Stimulated activated naive B cell treated with anti-CD40 and anti-IgM and Interleukin-4, amounts not matched to agents 10 μg/mL and 1 μg/mL and 100 μg/mL, for 72 hours (primary cell): ENCODE measurements at places on chromosomes 7 and 10.

DNA sequence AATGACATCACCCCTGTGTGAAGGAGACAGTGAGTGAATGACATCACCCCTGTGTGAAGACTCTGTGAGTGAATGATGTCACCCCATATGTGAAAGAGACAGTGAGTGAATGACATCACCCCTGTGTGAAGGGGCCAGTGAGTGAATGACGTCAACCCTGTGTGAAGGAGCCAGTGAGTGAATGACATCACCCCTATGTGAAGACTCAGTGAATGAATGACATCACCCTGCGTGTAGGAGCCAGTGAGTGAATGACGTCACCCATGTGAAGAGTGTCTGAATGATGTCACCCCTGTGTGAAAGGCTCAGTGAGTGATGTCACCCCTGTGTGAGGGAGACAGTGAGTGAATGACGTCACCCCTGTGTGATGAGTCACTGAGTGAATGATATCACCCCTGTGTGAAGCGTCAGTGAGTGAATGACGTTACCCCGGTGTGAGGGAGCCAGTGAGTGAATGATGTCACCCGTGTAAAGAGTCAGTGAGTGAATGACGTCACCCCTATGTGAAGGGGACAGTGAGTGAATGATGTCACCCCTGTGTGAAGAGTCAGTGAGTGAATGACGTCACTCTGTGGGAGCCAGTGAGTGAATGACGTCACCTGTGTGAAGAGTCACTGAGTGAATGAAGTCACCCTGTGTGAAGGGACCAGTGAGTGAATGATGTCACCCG is 478.1 kb downstream of the PTPRN2 start:
- no peak for DNase-seq

- DNase-seq, result no peak
These were observed 17.7 kb upstream of the NKX6-2 start for GRCh38 chr10:132803416-132804210.

- DNase-seq, result no peak
These were observed 9.0 kb downstream of the ELMO1 start for GRCh38 chr7:37439653-37440026.

DNA sequence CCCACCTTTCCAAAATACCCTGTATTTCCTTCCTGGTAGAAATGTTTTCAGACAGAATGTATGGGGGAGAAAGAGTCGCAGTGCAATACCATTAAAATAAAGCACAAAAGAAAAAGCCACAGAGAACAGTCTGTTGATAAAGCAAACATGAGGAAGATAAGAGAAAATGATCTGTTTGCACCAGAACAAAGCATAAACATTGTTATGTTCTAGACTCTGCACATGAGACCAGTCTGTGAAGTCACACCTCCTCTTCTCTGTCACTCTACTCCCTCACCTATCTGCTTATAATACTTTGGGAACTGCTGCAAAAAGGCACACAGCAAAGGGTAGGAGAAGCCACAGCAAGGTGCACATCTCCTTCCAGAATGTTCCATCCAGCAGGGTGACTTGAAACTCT is 67.2 kb upstream of the LRGUK start:
- DNase-seq, result no peak

- no peak for DNase-seq
These were observed 245.5 kb upstream of the TCERG1L start for GRCh38 chr10:131556897-131557495.

DNA sequence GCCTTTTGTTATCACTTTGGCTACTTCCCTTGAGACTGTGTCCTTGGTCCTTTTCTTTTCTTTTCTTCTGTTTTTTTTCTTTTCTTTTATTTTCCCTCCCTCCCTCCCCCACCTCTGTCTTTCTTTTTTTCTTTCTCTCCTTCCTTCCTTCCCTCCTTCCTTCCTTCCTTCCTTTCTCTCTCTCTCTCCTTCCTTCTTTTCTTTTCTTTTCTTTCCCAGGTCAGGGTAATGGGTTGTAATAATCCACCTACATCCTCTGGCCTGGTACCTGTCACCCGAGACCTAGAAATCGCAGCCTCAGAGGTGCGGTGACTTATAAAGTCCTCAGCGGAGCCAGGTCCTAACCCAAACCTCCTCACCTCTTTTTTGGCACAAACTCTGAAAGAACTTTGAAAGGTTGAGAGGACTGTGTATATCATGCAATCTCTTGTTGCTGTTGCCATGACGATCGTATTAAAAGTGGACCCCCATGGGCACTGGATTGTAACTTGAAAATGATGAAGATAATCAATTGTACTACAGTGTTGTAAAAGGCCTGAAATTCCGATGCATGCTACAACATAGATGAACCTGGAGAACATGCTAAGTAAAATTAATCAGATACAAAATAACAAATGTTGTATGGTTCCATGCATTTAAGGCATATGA is 140.7 kb upstream of the AGK start:
- no peak for DNase-seq

- no peak for DNase-seq
These were observed 225.7 kb upstream of the AOAH start for GRCh38 chr7:36949711-36950600.

GRCh38 chr10:77441353-77442166 is 196.0 kb downstream of the KCNMA1 start:
- DNase-seq, result no peak

GRCh38 chr10:80896076-80896475 is 358.4 kb downstream of the SH2D4B start:
- DNase-seq, result no peak

DNA sequence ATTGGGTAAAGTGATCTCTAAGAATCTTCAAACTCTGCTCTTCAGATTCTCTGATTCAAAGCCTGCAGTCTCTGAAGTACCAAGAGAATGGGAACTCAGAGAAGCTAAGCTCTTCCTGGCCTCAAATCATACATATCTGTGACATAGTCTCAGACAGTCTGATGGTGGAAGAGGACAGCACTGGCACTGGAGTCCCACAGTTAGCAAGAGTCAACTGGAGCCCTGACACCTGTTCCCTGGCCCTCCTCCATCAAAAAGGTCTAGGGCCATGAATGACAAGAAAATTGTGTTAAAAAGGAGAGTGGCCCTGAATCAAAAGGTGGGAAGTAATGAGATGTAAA is 37.7 kb downstream of the PRSS2 start:
- DNase-seq, result no peak

- DNase-seq, result no peak
These were observed 5.8 kb downstream of the MACC1 start for GRCh38 chr7:20211376-20211775.

DNA sequence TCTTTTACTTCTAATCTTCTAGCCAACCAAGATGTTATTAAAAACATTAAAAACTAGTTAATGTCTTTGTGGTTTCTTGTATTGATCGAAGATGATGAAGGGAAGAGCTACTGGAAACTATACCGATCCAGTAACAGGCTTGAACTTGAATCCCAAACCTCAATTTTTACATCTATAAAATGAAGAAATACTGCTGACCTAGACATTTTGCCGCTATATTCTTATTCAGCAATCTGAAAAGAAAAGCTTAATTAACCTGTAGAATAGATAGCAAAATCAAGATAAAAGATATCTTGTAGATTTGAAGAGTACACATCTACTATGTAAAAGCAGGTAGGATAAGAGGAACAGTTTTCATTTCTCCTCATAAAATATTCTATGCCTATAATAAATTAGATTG is 326.1 kb upstream of the LRRN3 start:
- DNase-seq, result no peak

- no peak for DNase-seq
These were observed 32.3 kb downstream of the CAMK1D start for GRCh38 chr10:12381536-12382156.

DNA sequence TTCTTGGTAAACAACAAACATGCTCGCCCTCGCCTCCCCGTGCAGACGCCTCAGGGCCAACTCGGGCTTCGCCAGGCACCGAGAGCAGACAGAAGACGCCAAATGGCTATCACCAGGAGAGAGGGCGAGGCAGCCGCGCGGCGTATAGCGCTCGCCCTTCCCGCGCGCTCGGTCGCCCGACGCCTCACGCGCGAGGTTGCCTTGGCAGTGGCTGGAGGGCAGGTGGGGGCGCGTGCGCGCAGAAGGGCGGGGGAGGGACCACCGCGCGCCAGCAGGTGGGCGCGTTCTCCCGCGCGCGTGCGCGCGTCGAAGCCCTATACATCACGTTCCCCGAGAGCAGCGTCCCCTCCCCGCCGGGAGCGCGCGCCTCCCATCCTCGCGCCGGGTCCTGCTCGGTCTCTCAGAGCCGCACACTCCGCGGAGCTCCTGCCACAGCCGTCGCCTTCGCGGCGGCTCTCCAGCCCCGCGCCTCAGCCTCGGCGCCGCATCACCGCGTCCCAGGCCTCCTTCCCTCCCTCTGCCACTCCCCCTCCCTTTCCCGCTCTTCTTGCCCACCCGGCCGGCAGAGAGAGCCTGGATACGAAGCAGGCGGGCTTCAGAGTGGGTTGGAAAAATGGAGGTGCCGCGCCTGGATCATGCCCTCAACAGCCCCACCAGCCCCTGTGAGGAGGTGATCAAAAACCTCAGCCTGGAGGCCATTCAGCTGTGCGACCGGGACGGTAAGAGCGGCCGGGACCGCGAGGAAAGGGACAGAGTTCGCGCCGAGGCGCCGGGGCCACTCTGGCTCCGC is at the start of gene PHYHIPL:
Gene PHYHIPL, plus strand, starts transcription at position 403 of the 790 bp plus-strand sequence. Its CDS starts 211 bp downstream, at position 614.
- DNase-seq, result no peak

DNA sequence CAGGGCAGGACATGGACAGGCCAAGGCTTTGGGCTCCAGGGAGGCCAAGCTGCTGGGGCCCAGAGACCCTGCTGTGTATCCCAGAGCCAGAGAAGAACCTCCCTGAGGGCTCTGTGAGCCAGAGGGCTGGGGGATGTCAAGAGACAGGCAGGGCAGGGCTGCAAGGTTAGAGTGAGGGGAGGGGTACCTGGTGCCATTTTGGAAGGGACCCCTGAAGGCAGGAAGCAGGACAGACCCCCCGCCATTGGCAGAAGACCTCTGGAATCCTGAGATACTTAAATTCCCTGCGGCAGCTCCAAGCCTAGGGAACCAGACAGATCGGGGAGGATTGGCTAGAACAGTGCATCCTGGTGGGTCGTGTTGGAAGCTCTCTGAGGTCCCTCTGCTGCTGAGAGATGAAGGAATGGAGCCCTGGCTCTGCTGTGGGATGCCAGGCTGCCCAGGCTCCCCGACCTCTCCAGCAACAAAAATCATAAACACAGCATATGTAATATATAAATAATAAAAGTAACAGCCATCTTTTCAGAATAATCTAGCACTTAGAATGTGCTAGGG is 75.0 kb downstream of the LHPP start:
- no peak for DNase-seq

DNA sequence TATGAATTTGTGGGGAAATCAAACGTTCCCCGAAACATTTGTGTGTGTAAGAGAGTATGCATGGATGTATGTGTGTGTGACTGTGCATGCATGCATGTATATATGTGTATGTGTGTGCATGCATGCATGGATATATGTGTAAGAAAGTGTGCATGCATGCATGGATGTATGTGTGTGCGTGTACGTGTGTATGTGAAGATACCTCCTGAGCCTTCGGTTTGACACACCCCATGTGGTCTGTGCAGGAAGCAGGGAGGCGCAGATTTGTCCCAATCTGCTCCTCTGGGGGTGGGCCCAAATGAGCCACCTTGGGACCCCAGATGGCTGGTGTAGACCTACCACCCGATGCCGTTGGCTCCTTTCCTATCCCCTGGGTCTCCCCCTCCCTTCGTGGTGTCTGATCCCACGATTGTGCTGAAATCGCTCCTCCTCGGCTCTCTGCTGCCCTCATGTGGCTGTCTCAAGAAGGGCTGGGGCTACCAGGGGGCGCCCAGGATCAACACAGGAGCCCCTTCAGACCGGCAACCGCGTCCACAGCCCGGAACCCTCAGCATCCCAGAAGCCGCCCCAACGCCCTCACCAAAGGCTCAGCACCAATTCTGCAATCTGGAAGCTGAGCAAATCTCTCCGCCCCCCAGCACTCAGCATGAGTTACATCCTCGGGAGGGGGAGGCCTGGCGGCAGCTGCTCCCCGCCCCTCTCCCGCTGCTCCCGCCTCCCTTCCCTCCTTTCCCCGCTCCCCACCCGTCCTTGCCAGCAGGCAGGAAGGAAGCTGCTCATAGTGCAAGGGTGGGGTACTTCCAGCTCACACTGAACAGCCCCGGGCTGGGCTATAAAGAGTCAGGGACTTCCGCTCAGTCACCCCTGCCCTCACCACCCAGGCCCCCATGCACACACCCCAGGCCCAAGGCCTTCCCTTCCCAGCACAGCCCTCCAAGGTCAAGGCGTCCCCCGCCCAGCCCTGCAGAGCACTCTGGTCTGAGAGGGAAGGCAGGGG is 2.3 kb upstream of the NOS3 start:
- no peak for DNase-seq

DNA sequence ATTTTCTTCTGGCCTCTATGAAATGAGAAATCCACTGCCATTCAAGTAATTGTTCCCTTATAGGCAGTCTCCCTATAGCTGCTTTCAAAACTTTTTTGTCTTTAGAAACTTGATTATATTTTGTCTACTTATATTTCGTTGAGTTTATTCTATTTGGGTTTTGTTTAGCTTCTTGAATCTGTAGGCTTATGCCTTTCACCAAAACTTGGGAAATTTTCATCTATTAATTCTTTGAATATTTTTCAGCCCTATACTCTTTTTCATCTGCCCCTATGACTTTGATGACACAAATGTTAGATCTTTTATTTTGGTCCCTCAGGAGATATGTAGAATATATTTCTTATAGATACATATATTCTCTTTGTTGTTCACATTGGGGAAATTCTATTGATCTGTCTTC is 48.3 kb upstream of the HHEX start:
- no peak for DNase-seq

DNA sequence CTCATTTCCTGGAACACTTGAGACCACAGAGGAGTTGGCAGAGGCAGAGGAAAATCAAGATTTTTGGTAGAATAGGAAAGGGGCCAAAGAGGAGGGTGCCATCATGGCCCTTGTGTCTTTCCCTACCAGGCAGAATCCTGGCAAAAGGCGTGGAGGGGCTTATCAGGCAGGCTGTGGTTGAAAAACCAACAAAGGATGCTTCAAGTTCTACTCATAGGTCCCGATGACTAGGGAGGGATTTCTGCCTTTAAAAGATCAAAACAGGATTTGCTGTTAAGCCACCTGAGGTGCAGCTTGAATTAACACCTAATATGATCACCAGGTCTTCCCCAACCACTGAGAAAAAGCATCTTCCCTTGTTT is 45.7 kb downstream of the BPGM start:
- no peak for DNase-seq

GRCh38 chr7:22252936-22253536 is 103.9 kb downstream of the RAPGEF5 start:
- DNase-seq, result no peak

- no peak for DNase-seq
These were observed 233.5 kb downstream of the CUX1 start for GRCh38 chr7:102050864-102051460.

GRCh38 chr7:26332698-26333097 is 41.0 kb downstream of the SNX10 start:
- DNase-seq, result no peak

DNA sequence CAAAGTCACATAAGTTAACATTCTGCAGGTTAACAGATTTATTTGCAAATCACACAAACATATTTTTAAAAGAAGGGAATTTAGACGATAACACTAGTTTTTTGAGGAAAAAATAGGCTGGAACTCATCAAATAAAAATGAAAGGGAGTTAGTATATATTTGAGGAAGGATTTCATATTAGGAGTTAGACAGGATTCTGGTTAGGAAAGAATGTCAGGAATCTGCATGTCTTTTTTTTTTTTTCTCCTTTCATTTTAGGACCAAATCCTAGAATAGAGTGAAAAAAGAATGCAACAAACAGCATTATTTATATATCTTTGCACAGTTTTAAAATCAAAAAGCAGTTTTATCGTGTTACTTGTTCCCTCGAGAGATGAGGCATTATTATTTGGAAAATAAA is 8.9 kb upstream of the TRDMT1 start:
- DNase-seq, result no peak

GRCh38 chr10:124918906-124919305 is 23.0 kb upstream of the ZRANB1 start:
- no peak for DNase-seq

- DNase-seq, result no peak
These were observed 49.8 kb upstream of the LEP start for GRCh38 chr7:128191136-128191844.
